Ecto neural progenitor cell (in vitro differentiated cells): ENCODE measurements at places on chromosomes 2 and 18.

- no peak for DNase-seq
Observed at GRCh38 chr2:56624181-56624580, 440.4 kb downstream of the CCDC85A start.

DNA sequence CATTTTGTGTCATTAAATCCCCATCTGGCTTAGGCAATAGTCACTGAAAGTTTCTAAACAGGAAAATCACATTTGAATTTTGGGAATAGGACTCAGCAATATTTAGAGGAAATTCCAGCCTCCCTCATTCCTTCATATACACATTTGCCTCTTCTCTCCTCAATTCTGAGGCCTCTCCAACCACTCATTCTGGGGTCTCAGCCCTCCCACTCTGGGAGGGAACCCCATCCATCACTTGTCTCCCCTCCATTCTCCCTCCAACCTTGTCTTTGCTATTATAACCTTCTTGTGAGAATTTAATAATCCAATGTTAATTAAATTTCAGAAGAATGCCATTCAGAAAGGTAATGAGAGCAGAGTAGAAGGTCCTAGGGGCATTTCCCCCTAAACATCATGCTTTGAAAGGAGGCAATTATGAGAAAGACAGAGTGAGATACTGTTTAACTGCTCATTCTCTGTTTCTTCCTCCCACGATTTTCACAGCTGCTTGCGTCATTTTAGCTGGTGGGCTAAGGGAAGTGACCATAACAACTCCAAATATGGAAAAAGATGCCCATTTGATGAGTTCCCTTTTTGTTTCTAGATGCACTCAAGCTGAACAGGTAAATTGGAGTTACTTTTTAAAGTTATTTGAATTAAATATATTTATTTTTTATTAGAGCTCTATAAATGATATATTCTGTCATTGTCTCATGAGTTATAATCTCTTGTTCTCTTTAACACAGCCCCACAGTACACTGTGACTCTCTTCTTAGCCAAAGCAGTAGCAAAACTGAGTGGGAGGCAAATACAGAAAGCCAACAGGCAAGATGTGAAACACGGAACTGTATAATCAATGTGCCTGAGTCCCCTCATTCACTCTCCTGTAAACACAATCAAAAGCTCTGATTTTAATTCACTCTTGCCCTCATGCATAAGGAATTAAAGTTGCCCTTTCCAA is 135.1 kb downstream of the DLGAP1 start:
- DNase-seq = no peak

DNA sequence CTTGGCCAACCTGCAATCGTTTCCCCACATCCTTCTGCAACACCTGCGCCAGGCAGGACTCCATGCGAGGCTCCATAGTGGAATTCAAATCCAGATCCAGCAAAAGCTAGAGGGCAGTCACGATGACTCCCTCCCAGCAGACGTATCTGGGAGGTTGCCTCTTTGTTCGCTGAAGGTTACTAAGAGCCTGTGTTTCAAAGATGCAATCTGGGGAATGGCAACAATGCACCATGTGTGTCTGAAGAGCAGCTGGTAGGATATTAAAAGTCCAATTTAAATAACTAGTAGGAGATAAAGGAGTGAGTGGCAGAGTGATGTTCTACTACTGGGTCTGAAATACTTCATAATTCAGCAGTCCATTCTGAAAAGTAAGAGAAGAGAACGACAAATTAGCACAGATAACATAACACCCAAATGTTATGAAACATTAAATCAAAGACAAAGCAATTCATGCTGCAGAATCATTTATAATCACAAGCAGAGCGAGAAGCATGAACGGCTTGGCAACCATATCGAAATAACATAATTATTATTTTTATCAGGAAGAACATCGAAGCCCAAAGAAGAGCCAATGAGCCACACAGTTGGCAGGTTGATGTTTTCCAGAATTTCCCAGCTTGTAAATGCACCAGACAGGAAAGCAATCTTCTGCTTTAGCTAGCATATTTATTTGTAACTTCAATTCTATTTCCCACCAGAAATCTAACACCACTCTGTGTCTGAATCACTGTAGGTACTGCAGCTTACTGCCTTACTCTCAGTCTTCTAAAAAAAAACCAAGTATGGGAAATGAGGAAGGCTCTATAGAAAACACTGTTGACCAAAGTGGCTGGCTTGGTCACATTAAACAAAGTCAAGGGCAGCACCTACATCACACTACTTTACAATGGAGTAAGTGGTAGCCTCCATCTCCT is 43.2 kb downstream of the CLASP1 start:
- no peak for DNase-seq

- DNase-seq = no peak
Observed at GRCh38 chr2:113245276-113245711, 33.4 kb downstream of the PAX8 start.

DNA sequence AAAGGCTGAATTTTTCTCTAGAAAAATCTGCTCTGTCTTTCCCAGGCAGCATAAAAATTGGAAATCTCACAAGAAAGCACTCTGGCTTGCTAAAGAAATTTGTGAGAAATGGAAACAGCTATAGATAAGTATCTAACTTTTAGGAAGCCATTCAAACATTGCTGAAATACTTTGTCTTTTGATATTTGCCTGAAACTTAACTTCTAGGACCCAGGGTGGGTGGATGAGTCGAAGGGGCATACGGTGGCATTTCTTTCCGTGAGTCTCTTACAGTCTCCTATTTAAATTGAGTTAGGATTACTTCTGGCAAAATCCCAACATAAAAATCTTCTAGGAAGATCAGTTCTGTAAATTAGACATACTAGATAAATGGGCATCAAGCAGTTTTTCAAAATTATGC is 532 bp upstream of the COL3A1 start:
- DNase-seq = no peak

DNA sequence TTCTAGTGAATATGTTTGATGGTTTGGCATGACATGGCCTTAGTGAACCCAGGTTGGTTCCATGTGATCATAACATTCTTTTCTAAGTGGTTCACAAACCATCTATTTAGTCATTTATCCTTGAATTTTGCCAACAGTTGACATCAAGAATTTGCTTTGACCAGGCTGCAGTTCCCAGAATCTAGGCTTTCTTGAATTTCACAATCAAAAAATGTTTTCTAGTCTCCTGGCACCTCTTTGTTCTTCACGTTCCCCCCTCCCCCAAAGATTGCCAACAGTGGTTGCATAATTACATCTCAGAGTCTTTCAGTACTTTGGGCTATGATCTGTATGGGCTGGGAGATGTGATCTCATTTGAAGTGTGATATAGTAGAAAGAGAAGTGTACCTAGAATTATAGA is 124.0 kb downstream of the GATA6 start:
- DNase-seq = no peak

GRCh38 chr2:157698430-157698829 is 69.8 kb upstream of the ACVR1C start:
- no peak for DNase-seq

DNA sequence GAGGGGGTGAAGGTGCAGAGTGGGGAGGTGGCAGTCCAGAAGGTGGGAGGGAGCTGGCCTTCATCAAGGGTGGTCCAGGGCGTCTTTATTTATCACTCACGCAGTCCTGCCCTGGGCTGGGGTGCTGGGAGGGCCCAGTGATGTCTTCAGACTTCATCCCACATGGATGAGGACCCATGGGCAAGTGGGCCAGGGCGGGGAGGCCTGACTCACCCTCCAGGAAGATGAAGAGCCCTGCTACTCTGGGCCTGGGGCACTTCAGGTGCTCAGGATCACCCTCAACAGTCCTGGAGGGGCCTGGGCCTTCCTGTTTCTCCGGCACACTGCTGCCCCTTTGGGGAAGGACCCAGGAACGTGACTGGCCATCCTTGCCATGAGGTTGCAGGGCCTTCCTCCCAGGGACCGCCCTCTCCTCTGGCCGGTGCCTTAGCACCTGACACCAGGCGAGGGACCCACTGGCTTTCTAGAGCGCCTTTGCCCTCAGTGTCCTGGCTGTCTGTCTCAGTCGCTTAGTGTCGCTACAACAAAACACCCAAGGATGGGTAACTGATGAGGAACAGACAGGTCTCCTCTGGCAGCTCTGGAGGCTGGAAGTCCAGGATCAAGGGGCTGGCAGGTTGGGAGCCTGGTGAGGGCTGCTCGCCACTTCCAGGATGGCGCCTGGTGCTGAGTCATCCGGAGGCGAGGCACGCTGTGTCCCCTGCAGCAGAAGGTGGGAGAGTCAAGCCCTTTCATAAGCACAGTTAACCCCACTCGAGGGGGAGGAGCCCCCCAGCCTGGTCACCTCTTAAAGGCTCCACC is 57.8 kb upstream of the HS6ST1 start:
- no peak for DNase-seq

DNA sequence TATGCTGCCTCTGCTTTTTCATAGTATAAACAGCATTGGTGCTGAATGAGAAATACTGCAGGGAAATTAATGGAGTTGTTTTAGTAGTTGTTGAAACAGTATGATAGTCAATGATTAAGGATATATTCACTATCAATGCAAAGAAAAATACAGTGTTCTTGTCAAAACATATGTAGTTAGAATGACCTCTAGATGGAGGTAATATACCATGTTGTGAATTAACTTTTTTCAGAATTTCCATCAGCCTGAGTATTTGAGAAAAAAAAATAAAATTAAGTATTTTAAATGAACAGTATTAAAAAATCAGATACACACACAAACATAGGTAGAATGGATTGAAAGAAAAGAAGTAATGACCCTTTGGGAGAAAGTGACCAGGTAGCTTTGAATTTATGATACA is 59.5 kb downstream of the RMDN2 start:
- DNase-seq = no peak

DNA sequence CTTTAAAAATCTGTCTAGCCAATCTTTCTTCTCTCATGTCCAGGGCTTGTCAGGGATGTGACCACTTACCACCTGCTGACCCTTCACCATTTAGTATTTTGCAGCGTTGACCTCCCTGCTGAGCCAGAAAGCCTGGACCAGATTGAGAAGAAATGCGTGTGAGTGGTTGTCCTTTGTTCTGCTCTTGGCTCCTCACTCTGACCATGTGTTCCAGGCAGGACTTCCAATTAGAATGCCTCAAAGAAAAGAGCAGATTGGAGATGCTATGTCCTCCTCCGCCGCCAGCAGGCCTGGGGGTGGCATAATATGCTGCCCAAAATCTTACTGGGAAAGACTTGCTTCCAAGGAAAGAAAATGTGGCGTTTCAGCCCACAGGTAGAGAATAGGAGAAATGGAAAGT is 894.1 kb downstream of the SLC4A3 start:
- no peak for DNase-seq

- no peak for DNase-seq
Observed at GRCh38 chr18:13514558-13514957, 211.8 kb downstream of the FAM210A start.

GRCh38 chr18:54787121-54787520 is 41.2 kb upstream of the RAB27B start:
- DNase-seq = no peak

DNA sequence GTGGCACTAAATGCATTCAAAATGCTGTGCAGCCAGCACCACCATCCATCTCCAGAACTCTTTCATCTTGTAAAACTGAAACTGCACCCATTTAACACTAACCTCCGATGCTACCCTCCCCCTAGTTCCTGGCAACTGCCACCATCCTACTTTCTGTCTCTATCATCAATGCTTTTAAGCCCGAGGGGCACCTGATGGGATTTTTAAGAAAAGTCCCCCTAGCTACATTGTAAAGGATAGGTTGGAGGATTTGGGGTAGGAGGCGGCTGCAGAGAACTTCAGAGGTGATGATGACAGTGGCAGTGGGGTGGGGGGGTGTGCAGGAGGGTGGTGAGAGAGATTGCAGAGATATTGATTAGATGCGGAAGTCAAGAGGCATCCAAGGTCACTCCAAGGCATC is 10.8 kb upstream of the YWHAQ start:
- DNase-seq = no peak

DNA sequence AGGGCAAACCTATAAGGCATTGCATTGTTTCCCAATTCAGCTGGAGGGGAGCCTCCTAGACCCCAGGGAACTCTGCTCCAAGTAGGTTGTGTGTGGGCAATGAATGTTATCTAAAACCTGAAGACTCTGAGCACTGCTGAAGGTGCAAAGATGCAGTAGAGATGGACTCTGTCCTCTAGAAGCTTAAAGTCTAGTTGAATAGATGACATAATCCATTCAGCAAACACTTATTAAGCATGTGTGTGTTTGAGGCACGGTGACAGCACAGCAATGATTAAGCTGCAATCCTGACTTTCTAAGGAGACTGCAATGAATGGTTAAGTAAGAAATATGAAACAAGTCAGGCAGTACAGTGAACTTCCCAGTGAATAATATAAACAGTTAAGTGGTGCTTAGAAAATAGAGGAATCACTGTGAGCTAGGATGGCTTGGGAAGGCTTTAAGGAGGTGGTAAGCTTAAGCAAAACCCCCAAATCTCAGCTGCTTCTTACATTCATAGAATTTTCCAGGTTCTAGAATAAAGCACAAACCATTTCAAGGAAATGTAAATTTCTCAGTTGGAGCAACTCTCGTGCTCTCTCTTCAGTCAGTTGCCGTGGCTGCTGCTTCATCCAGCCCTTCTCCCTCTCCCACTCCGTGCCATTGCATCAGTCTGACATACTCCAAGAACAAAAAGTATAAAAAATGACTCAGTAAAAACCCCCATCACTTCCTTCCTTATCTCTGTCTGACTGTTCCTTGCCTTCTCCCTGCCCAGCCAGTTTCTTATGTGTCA is 19.1 kb downstream of the MXD1 start:
- no peak for DNase-seq

DNA sequence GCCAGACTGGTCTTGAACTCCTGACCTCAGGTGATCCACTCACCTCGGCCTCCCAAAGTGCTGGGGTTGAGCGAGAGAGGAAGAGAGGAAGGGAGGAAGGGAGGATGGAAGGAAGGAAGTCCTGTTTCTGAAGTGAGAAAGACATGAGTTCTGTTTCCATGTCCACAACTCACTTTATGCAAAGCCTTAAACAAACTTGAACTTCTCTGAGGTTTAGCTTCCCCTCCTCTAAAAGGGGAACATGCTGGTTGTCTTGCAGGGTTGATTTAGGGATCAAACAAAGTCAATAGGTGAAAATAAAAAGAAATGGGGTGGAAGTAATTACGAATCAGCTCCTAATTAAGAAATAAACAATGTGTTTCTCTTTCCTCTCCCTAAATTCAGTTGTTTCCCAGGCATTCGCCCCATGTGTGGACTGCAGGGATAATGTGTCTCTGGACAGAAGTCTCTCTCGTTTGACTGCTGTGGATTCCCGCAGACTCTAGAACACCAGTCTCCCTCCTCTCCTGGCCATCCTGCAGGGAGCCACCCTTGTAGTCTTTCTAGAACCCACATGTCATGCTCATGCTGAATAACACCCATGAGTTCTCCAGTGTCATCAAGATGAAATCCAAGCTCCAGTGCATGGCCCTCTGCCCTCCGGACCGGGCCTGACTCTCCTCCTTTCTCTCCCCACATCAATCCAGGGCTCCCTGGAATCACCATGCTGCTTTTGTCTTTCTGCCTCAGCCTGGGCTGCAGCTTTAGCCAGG is 229.3 kb upstream of the TRIB2 start:
- no peak for DNase-seq
